ENCODE measurements at places on chromosomes 6 and 20.

- DNase-seq: peak; percentile 72
Observed at GRCh38 chr6:87907521-87907920, 140.1 kb upstream of the SPACA1 start.

DNA sequence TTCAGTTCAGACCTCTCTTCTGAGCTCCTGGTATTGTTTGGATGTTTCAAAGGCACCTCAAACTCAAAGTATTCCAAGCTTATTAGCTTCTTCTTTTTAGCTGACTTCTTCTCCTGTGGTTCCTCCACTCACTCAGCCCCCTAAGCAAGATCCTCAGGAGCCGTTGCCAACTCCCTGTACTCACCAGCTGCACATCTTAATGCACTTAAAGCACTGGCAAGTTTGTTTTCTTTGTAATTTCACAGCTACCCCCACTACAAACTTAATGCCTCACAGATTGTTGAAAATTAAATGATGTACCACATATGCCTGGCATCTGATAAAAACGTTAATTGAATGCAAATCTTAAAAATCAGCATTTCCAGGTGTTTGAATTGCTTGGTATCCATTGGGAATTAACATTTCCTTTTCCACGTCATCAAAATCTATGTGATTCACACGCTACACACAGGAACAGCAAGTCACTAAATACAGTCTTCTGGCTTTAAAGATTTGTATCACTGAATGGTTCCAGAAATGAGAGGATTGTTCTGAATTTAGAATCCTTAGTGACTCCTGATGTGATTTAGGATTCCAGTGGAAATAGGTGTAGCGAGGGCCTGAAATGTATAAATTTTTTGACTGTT lies 24.5 kb downstream of the CALHM6 start:
- no peak for DNase-seq

GRCh38 chr20:32003325-32003724 lies 6.9 kb upstream of the CCM2L start:
- no peak for DNase-seq

GRCh38 chr6:84977363-84977705 lies 212.9 kb upstream of the TBX18 start:
- no peak for DNase-seq

- DNase-seq: no peak
Observed at GRCh38 chr6:166335378-166336302, 6.7 kb downstream of the SFT2D1 start.

GRCh38 chr6:25366903-25367545 lies 87.8 kb downstream of the CARMIL1 start:
- DNase-seq: peak; percentile 82

- DNase-seq: no peak
Observed at GRCh38 chr6:100465701-100466409, 1.1 kb upstream of the SIM1 start.

GRCh38 chr6:161561908-161562307 lies 288.0 kb upstream of the AGPAT4 start:
- DNase-seq: no peak

- no peak for DNase-seq
Observed at GRCh38 chr6:168060521-168060931, 18.5 kb downstream of the FRMD1 start.

GRCh38 chr6:2866171-2866846 lies 24.6 kb upstream of the SERPINB1 start:
- no peak for DNase-seq

- DNase-seq: no peak
Observed at GRCh38 chr20:62120990-62121775, 1.1 kb upstream of the LSM14B start.

- DNase-seq: no peak
Observed at GRCh38 chr20:60467771-60468170, 509.5 kb downstream of the CDH26 start.

- no peak for DNase-seq
Observed at GRCh38 chr6:131784561-131784960, 23.3 kb upstream of the ENPP1 start.

DNA sequence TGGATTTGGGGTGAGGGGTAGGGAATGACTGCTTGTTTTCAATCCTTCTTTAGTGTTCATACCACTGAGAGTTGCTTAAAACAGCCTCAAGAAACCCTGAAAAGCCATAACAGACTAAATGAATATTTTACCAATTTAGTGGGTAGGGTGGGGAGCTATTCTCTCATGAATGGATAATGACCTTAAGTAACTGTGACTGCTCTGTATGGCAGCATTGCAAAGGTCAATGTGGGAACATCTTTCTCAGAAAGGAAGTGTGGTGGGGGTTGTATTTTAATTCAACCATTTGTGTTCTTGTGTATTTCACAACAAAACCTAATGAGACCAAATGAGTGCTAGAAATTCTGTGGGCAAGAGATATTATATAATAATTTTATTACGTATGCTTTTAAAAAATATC lies 55.7 kb downstream of the PHACTR2 start:
- no peak for DNase-seq

DNA sequence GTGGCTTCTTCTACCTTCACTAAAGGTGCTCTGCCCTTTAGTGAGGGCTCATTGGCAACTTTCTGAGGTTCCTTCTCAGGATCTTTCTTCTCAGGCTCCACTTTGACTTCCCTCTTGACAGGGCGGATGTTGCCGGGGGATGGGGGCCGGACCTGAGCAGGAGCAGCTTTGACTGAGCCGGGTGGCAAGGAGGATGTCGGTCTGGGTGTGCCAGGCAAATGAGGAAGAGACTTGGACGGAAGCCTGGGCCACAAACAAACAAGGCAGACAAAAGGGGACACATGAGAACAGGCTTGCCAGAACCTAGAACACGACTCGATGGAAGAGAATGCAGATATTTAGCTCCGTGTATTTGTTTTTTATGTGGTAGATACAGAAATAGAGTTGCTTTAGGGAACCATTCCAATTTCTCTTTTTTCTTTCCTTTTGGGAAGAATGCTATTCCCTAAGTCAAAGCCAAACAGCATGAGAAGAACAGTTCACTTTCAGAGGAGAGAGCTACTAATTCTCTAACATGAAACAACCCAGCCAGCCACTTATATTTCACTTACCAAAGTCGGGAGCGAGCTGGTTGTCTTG lies 76.2 kb upstream of the BCLAF1 start:
- DNase-seq: no peak

DNA sequence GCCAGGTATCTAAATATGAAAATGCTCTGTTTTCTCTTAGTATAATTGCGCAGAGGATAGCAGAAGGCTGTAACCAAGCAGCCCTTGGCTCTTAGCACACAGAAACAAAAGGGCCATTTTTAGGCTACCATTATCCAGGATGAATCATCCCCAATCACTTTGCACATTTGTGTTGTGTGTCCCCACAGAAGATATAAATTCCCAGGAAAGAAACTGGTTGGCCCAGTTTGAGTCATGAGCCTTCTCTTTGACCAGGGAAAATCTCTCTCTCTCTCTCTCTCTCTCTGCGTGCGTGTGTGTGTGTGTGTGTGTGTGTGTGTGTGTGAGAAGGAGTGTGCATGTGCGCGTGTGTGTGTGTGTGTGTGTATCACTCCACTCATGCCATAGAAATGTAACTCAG lies 178.5 kb downstream of the FRK start:
- no peak for DNase-seq

DNA sequence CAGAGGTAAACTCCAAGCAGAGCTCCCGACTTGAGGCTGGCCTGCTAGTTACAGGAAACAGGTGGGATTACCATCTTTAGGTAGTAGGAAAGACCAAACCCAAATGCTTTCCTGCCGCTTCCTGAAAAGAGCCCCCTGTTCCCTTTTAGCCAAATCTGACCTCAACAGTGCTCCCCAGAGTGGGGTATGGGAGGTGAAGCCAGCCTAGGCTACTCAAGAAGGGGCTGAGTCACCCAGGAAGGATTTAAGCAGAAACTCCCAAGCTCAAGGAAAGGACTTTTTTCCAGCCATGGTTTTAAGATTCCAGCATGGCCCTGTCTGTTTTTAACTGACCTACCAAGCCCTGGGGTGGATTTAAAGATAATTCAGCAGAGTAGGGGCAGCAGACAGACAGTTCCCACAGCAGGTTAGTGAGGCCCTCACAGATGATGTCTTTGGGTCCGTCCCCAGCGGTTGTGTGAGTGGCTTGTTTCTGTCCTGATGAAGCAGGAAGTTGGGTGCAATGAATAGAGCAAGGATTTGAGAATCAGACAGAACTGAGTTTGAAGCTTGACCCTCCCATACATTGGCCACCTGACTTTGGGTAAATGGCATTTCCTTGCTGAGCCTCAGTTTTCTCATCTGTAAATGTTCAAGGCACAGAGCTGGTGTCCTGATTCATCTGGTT lies 76.9 kb upstream of the MAFB start:
- DNase-seq: no peak

DNA sequence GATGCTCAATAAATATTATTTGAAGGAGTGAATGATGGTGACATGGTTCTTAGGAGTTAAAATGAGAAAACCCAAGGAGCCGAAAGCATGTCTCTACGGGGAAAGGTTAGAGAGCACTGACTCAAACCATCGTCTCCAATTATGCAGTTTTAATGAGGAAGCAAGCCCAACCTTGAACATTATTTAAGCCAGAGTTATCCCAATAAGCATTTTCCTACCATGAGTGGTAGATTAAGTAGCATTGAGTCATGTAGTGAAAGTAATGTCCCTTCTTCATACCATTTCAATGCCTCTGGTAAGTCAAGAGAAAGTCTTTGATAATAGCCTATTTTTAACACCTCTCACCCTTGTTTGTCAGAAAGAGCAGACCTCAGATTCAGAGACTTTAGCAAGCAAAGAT lies 13.5 kb downstream of the TSHZ2 start:
- no peak for DNase-seq

GRCh38 chr6:4658486-4658885 lies 117.7 kb upstream of the CDYL start:
- no peak for DNase-seq

GRCh38 chr20:21100578-21101452 lies 5.3 kb downstream of the LINC00237 start:
- DNase-seq: no peak

- DNase-seq: no peak
Observed at GRCh38 chr6:82775361-82775760, 290.3 kb downstream of the UBE3D start.

GRCh38 chr6:24761851-24762250 lies 12.9 kb upstream of the GMNN start:
- no peak for DNase-seq

- DNase-seq: peak; percentile 69
Observed at GRCh38 chr6:63352544-63353285, 32.9 kb upstream of the LGSN start.

DNA sequence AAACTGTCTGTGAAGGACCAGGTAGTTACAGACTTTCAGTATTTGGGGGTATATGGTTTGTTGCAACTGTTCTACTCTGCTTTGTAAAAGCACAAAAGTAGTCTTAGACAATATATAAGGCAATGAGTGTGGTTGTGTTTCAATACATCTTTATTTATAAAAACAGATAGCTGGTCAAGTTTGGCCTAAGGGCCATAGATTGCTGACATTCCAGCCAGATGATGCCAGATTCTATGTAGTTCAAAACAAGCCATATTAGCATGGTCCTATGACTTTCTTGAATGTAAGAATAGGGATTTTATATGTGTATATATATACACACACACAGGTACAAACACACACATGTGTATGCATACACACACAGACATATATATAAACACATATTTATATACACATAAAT lies 201.8 kb downstream of the GRIK2 start:
- no peak for DNase-seq

DNA sequence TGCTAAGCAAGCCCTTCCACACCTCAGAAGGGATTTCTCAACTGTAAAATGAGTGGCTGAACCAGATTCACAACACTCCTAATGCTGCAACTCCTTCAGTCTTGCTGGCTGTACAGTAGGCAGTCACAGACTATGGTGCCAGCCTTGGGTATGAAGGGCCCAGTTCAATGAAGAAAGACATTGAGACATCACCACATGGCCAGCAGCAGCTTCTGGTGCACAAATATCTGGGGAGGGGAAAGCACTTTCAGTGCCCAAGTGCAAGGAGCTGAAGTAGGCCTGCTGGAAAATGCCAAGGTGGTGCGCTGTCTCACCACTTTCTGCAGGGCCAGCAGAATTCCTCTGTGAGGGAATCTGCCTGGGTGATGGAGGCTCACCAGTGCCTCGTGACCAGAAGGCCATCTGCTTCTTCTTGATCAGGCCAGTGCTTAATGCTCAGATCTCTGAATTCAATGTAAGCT lies 1.8 kb downstream of the PLA2G7 start:
- DNase-seq: no peak

GRCh38 chr6:45255434-45255833 lies 72.7 kb upstream of the RUNX2 start:
- DNase-seq: no peak

- no peak for DNase-seq
Observed at GRCh38 chr6:140490081-140490480, 1115.6 kb upstream of the CITED2 start.

- DNase-seq: no peak
Observed at GRCh38 chr6:144999127-144999526, 714.0 kb downstream of the UTRN start.

DNA sequence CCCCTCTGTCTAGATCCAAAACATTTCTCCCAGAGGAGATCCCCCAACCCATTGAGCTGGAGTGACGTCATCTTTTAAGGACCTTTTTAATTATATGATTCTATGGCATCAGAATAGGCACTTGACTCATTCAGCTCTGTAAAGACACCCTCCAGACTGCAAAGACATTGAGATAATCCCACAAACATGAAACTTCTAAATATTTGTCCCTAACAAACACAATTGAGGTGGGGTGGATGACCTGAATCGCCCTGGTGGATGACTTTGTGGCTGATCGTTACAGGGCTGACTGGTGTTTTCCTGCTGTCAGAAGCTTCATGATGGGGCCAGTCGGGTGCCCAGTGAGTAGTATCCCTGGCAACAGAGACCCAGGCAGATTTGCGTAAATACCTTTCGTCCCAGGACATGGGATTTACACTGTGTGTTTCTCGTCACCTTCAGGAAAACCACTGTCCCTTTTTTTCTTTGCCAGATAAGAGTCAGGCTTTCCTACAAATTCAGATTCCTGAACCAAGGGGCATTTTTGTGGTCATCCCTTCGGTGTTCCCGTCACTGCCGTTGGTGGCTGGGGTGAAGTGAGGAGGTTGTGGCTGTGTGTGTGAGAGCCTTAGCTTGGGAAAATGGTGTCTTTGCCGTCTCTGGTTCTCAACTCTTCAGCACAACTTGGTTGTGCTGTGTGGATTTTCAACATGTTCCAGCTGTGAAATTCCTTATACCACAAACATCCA lies 5.3 kb upstream of the PCK1 start:
- DNase-seq: no peak
